ENCODE measurements at places on chromosomes 3 and 15.

- DNase-seq: no peak
Observed at GRCh38 chr15:51335087-51335486, 3.3 kb downstream of the CYP19A1 start.

DNA sequence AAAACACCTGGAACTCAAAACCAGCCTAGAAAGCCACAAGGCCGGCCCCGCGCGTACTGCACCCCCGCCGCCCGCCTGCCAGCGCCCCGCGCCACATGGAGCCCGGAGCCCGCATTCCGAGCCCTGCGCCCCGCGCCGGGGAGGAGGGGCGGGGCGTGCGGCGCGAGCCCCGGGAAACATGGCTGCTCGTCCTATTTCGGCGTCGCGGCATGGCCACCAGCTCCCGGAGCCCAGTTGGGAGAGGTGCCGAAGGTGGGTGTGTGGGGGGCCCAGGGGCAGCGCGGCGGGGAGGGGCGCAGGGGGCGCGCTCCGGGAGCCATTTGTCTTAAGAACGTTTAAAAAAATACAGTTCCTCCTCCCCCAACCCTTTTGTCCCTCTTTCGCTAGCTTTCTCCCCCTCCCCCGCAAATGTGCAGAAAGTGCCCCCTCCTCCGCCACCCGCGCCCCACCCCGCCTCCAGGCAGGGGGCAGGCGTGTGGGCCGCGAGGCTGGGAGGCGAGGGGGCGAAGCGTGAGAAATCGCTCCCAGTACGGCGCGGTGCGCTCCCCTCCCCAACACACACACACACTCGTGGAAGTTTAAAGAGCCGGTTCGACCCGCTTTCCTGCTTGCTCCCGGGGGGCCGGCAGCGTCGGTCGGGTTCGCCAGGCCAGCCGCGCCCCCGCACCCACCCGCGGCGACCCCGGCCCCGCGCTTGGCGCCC lies 2.5 kb downstream of the ANP32A start:
- DNase-seq: no peak

DNA sequence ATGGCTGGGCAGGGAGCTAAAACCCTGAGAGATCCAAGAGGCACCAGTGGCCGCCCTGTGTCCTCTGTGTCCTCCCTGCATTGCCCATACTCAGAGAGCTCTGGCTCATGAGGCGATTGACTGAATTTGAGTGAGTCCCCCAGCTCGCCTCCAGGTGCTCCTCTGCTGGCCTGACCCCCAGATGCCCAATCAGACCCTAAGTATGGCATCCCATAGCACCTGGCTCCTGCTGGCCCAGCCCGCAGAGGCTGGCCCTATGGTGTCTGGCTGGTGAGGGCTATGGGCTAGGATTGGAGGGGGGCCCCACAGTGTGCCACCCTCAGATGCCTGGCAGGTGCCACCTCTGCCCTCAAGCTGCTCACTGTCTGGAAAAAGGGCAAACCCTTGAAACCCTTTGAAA lies 1.6 kb upstream of the TKT start:
- no peak for DNase-seq

DNA sequence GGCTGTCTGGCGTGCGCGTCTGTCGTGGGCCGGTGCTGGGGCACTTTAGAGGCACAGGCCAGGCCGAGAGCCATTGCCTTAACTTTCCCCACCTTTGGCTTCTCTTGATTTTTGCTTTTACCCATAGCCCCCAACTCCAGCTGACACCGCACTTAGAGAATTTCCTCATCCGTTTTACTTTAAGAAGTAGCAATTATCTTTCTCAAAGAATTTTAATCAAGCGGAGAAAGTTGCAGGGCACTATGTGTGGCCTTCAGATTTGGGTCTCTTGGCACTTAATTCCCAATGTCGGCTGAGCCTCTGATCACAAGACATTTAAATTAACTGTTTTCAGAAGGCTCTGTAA lies 1.2 kb downstream of the ALDH1A3 start:
- DNase-seq: no peak

GRCh38 chr15:62672268-62672667 lies 370.3 kb upstream of the TPM1 start:
- DNase-seq: no peak

Measured in coronary artery (tissue), 2 donors.